ACHN (cell line): ENCODE measurements at places on chromosomes 6 and 20.
A peak's percentile ranks its signal among the peaks of the same experiment; 100 is the strongest.

DNA sequence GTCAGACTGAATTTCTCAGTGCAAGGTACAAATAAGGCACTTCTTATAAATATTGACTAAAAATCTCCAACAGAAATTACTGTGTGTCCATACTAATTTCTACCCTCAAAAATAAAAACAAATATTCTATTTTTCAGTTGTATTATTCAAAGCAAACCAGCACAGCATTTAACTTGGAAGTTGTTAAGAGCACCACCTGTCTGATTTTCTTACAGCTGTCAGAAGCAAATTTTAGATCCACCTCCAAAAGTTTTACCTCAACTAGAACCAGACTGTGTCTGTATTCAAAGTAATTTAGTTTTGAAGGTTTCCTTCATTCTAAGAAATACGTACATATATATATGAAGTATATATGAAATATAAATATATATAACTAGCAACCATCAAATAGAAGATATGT, 1.2 kb downstream of the TRDN start:
- DNase-seq = no peak

DNA sequence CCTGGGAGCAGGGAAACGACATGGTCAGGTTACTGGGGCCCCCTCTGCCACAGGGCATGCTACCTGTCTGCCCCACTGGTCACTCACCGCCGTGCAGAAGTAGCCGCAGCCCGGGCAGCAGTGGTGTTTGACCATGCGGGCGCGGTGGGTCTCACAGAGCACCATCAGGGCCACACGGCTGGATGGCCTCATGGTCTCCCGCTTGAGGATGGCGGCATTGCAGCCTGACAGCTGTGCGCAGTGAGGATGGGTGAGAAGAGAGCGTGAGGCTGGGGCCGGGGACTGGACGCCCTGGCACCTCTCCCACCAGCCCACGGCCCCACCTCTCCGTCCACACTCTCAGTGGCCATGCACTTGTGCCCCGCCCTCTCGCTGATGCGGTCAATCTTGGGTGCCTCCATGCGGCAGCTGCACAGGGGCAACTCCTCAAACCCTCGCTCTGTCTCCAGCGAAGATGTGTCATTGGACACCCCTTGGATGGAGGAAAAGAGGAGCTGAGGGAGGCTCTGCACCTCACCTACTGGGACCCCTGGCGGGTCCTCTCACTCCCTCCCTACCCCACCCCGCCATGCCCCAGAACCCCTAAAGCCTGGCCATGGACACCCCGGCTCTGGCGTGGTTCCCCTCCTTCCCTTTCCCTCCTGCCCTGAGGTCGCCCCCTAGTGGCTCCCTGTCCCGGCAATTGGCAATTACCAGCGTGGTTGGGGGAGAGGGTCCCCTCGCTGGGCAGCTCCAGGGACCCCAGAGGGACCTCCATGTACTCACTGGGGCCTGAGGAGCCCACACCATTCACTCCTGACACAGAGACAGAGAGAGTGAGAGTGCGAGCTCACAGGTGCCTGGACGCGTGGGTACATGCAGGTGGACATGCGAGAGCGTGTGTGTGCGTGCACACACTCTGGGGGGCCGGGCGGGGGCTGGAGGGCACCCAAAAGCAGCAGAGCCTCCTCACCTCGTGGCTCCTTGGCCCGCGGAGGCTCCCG, 8.9 kb downstream of the EHMT2 start:
- DNase-seq = no peak

DNA sequence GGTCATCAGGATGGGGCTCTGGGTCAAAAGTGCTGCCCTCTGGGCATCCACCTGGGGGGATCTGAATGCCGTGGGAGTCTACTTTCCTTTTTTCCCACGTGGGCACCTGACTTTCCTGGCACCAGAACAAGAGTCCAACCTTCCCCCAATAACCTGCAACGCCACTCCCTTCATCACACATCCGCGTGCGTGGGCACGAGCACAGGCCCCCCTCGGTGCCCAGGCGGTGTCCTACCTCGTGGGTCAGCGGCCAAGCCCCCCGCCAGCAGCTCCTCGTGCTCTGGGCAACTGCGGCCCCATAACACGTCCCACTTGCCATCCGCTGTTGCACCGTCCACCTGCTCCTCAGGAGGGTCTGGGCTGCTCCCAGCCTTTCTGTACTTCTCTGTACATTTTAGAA, 87.0 kb downstream of the YTHDF1 start:
- DNase-seq = no peak

DNA sequence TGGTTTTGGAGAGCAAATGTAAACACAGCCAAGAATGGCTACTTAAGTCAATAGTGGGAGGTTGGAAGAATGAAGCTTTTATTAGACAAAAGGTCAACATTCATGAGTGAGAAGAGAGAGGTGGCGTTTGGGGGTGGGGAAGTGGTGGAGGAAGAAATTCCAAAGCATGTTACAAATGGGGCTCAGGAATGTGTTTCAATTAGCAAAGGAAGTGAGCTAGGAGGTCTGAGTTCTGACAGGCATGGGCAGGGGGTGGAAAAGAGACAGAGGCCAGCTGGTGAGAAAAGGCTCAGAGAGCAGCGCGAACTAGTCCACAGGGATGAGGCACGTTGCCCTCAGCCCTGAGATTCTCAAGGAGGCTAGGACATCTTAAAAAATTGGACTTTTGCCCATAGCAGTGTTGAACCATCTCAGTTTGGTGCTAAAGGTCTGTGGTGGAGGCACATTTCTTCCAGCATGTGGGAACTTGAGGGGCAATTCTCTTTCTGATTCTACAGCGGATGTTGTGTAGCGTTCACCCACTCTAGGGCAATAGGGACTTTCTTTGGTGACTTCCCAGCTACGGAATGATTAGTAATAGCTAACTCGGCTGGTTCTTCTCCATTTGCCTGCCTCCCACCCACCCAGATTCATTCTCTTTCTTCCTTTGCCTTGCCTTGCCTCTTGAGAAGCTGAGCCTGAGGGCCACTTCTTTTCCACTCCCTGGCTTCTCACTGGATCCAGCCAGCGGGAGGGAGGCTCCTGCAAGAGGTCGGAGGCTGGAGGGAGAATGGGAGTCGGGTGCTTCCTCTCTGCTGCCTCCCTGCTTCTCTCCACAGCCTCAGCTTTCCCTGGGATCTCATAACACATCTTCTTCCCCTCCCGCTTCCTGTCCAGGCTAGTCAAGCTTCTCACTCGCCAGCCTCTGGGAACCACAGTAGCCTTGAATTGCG, 45.1 kb upstream of the NEDD9 start:
- DNase-seq = peak; percentile 6

- DNase-seq = peak; percentile 3
Measured at GRCh38 chr6:1702580-1703051, 92.9 kb downstream of the FOXC1 start.

DNA sequence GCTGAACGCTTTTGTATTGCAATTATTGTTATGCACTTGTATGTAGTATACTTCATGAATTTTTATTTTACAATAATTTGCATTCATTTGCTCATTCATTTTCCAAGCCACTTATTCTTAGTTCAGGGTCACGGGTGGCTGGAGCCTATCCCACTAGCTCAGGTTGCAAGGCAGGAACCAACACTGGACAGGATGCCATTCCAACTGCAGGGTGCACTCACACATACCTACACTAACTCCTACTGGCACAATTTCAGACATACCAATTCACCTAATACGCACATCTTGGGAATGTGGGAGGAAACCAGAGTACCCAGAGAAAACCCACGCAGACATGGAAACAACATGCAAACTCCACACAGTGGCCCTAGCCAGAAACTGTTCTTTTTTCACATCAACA, 61.8 kb downstream of the LMBRD1 start:
- DNase-seq = no peak

DNA sequence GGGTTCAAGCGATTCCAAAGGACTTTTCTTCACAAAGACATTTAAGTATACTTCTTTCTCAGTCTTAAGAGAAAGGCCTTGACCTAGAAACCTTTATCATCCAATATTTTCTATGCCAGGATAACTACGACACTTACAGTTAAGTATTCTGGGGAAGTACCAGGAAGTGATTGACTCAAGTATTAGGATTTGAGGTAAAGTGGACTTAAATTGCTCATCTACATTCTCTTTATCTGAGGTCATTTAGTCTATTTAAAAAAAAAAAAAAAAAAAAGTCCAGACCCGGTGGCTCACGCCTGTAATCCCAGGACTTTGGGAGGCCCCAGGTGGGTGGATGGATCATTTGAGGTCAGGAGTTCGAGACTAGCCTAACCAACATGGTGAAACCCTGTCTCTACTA, 114.7 kb downstream of the ZFAND3 start:
- DNase-seq = no peak

DNA sequence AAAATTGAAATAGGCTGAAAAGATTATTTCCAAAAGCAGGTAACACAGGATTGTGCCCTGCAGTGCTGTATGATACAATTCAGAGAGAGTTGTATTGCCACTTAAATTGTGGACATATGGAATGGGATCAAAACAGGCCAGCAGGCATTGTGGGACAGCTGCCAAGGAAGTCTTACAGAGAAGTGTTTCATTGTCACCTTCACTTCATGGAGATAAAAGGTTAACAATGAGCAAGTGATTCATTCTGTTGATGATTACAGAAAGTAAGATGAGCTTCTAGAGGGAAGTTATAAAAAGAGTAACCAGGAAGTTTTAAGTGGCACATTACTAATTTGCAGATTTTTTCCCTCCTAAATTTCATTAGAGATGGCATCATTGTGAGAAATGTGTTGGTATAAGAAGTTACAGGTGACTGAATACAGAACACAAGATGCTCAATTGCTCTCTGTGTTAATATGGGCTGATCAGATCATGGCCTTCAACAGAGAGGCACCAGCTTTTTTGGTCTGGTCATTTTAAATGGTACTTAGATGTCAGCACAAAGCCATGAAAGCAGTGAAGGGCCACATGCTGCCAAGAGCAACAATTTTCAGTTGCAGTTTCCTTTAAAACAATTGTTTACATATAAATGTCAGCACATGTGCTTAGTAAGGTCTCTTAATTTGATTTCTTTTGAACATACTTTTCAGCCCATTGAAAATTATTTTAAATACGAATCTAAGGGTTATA, 402.5 kb upstream of the FKBP1C start:
- no peak for DNase-seq

- peak; percentile 70 for DNase-seq
Measured at GRCh38 chr6:28648035-28648877, 122.6 kb downstream of the GPX5 start.

DNA sequence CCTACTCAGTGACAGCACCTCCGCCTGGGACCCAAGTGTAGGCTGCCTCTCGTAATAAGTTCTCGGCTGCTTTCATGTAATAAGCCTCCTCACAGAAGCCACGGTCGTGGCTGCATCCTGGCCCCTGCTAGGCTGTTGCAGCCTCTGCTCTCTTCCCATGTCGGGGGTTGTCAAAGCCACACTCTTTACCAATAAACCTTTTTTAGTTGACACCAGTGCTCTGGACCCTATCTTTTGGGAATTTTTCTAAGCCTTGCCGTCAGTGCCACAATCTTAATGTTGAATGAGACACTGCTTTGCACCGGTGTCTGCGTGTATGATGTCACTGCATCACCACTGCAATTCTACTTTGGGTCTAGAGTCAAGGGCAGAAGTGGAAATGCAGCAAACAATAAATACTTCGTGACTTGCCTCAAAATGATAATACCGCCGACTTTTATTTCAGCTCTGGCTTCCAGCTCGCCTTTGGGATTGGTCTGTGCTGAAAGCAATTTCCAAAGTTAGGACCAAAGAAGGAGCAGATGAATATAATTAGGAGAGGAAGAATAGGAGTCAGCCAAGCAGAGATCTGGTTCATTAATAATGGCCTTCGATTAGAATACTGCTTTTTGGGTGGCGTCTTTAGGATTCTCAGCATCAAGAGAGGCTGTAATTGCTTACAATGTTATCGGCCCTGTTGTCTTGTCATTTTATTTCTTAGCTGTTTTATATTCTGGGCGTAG, 57.6 kb upstream of the CCN6 start:
- no peak for DNase-seq

DNA sequence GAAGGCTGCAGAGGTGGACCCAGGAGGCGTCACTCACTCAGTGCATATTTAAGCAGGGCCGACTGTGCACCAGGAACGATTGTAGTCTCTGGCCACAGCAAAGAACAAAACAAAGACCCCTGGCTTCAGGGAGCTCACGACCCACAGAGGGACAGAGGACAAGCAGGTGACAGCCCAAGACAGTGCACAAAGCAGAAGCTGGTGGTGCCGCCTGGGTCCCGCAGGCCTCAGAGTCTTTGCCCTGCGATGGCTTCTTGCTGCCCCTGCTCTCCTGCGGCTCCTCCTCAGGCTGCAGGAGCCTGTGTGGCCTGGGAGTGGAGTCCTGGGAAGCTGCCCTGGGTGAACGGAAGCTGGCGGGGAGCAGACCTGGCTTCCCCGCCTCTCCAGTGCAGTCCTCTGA, 300.0 kb downstream of the PREX1 start:
- DNase-seq = no peak
